ENCODE measurements at places on chromosomes 7 and 10.

DNA sequence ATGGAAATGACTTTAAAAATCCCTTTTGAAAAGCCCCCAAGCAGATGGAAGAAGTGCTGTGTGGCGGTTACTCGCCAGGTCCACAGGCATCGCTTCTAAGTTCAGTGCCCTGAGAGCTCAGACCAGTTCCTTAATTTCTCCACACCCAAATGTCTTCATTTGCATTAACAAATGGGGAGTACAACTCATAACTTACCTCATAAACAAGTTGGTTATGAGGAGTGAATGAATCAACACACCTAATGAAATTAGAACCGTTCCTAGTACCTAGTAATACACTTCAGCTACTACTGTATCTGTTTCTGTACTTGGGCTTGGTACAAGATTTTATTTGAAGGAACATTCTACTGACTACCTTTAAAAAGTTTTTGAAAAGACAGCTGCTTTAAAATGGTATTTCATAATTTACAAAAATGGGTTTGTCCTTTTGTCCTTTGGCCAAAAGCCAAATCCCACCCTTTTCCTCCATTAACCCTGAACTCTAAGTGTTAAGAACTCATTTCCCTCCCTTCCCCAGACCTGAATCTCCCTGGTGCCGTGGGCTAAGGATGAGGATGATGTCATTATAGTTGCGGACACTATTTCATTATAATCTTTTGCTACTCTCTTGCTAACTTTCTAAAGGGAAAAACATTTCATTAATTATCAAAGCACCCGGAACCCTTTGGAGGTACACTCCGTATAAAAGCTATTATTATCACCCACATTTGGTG is 221.5 kb upstream of the CELF2 start:
- H3K27me3 ChIP-seq, result no peaks in the 10 kb centered on the region
- H3K4me1 ChIP-seq, result no peaks in the 10 kb centered on the region
- DNase-seq, result no peak
- no peaks in the 10 kb centered on the region for H3K36me3 ChIP-seq

GRCh38 chr7:25304691-25305090 is 76.4 kb upstream of the NPVF start:
- H3K27me3 ChIP-seq, result no peaks in the 10 kb centered on the region
- H3K4me1 ChIP-seq, result no peaks in the 10 kb centered on the region
- no peak overlapping the region for H3K4me3 ChIP-seq
- DNase-seq, result no peak
- H3K27ac ChIP-seq, result no peak overlapping the region
- H3K36me3 ChIP-seq, result no peaks in the 10 kb centered on the region

DNA sequence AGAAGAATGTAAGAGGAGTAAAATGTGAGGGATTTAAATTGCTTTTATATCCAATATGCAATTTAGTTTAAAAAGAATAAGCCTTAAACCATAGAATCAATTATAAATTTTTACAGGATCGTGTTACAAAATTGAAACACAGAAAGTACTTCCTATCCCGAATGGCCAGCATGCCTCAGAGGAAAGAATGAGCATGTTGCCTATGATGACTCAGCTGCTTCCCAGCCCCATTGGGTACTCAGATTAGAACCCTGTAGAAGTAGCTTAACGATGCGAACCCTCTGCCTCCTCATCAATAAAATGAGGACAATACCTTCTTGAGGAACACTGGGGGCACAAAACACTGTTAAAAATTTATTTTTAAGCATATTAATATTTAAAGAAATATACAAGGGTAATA is 113.4 kb upstream of the CDK1 start:
- no peaks in the 10 kb centered on the region for H3K36me3 ChIP-seq
- no peaks in the 10 kb centered on the region for H3K4me1 ChIP-seq
- DNase-seq, result no peak
- H3K4me3 ChIP-seq, result no peak overlapping the region

GRCh38 chr10:2893991-2894390 is 173.4 kb upstream of the PFKP start:
- no peaks in the 10 kb centered on the region for H3K36me3 ChIP-seq
- H3K27ac ChIP-seq, result no peak overlapping the region
- H3K4me1 ChIP-seq, result no peaks in the 10 kb centered on the region

DNA sequence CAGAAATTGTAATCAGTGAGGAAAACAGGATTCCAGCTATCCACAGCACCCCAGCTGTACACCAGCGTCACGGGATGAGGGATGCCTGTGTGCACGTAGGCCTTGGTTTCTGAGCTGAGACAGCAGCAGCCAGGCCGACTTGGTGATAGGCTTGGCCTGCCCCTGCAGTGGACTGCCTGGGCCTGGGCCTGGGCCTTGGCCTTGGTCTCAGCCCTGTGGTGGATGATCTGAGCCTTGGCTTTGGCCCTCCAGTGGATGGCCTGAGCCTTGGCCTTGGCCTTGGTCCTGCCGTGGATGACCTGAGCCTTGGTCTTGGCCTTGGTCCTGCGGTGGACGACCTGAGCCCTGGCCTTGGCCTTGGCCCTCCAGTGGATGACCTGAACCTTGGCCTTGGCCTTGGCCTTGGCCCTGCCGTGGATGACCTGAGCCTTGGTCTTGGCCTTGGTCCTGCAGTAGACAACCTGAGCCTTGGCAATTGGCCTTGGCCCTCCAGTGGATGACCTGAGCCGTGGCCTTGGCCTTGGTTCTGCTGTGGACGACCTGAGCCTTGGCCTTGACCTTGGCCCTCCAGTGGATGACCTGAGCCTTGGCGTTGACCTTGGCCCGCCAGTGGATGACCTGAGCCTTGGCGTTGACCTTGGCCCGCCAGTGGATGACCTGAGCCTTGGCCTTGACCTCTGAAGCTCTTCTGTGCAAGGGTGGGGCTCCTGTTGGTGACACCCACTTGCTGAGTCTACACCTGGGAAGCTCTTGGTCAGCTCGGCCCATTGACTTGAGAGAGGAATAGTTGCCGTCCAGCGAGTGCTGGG is 93.8 kb downstream of the CUX1 start:
- no peak overlapping the region for H3K4me3 ChIP-seq
- H3K27me3 ChIP-seq, result no peaks in the 10 kb centered on the region
- DNase-seq, result no peak
- peaks cover 2% of the 10 kb centered on the region for H3K36me3 ChIP-seq
- H3K27ac ChIP-seq, result no peak overlapping the region

DNA sequence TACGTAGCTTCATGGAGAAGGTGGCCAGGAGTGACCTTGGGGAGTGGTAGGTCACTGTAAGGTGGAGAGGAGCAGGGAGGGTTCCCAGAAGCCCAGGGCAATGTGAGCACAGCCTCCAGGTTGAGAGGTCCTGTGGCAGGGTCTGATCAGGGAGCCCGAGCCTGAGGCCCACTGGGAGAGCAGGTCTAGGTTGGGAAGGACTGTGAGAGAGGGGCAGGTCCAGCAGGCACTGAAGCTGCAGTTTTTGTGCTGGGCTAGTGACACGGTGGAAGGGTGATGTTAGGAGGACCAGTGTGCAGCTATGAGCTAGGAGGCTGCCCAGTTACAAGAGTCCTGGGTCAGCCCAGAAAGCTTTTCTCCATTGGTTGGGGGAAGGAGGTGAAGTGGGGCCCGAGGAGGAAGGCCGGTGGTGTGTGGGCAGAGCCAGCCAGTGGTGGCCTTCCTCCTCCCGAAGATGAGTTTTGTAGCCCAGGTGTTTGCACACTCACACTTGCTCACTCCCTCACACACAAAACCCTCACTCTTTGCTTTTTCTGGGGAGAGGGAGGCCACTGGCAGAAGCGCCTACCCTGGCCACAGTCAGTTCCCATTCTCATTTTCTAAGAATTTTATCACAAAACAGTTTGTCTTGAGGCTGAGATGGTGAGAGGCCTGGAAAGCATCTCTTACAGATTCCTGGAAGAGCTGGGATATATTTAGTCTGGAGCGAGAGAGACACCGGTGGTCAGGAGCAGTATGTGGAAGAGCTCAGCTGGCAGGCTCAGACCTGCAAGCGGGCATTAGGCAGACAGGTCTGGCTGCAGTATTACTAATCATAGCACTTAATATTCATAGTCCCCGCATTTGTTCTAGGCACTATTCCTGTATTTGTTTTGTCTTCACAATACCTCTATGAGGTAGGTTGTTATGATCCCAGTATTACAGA is 57.1 kb downstream of the ZNF467 start:
- H3K36me3 ChIP-seq, result no peaks in the 10 kb centered on the region
- peaks cover 38% of the 10 kb centered on the region for H3K4me1 ChIP-seq
- no peak overlapping the region for H3K27ac ChIP-seq
- H3K27me3 ChIP-seq, result no peaks in the 10 kb centered on the region
- H3K4me3 ChIP-seq, result no peak overlapping the region

GRCh38 chr10:113060201-113061053 is 110.4 kb downstream of the TCF7L2 start:
- H3K4me3 ChIP-seq, result no peak overlapping the region
- no peaks in the 10 kb centered on the region for H3K27me3 ChIP-seq
- no peaks in the 10 kb centered on the region for H3K4me1 ChIP-seq
- DNase-seq, result peak; percentile 21
- H3K36me3 ChIP-seq, result no peaks in the 10 kb centered on the region

GRCh38 chr7:39509436-39509835 is 56.8 kb upstream of the YAE1 start:
- DNase-seq, result no peak
- no peak overlapping the region for H3K4me3 ChIP-seq
- no peaks in the 10 kb centered on the region for H3K27me3 ChIP-seq

DNA sequence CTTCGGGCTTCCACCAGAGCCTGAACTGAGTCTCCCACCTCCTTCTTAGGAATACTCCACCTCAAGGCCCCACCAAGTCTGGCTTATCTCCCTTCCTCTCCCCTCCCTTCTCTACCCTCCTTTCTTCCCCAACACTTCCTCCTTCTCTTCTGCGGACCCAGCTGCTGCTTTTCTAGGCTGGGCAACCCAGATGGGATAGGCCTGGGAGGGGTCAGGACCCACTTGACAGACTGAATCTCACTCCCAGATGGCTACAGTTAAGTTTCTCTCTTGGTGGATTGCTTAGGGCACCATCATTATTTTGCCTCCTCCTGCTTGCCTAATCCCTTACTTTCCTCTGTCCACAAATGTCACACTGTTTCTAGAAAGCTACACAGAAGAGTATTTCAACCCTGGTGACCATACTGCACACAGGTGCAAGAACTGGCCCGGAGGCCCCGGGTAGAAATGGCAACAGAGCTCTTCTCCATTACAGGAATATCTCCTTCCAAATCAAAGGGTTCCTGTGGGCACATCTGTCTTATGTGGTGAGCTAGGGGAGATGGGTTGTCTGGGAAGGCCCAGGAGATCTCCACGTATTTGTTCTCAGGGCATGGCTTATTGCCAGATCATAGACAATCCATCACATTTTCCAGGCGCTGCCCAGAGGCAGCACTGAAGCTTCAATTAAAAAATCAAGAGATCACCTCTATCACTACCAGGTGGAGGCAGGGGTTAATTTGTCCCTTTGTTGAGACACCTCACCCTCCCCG is 5.1 kb upstream of the HOXA11 start:
- no peak overlapping the region for H3K27ac ChIP-seq
- no peaks in the 10 kb centered on the region for H3K36me3 ChIP-seq
- no peak overlapping the region for H3K4me3 ChIP-seq
- peaks cover 93% of the 10 kb centered on the region for H3K27me3 ChIP-seq
- peak; percentile 10 for DNase-seq
- peaks cover 53% of the 10 kb centered on the region for H3K4me1 ChIP-seq

- no peak overlapping the region for H3K4me3 ChIP-seq
- no peak for DNase-seq
- no peak overlapping the region for H3K27ac ChIP-seq
- H3K4me1 ChIP-seq, result no peaks in the 10 kb centered on the region
- H3K36me3 ChIP-seq, result no peaks in the 10 kb centered on the region
Observed at GRCh38 chr7:97732565-97733275, 834 bp downstream of the TAC1 start.

DNA sequence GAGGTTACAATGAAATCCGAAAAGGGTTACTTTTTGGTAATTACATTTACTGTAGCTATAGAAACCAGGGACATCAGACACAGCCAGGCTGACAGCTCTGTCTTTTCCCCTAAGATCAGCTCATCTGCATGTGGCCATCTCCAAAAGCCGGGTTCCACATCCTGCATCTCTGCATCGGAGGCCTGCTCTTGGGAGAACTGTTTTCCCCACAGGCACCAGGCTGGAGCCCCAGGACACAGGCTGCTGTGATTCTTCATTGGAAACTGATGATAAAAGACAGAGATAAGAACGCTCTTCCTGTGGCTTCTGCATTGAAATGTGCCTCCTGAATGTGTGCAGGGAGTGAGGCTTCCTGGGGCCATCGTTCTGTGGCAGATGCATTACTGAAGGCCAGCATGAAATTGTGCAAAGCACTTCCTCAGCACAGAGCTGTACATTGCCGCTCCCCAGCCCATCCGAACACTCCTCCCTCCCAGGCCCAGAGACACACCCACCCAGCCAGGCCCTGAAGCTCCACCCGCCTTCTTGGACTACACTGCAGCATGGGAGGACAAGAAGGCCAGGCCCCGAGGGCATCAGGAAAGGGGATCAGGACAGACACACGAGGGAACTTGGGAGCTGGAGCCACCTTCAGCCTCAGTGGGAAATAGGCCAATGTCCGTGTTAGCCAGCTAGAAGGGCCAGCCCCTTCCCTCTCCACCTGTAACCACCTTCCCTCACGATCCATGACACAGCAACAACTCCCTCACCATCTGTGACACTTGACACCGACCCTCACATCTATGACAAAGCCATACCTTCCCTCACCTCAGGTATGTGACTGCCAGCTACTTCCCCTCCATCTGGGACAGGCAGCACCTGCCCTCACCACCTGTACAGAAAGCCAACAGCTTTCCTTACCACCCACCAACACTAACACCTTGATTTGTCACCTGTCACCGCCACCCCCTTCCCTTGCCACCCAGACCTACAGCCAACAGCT is 113.2 kb downstream of the GRID1 start:
- DNase-seq, result no peak
- no peak overlapping the region for H3K4me3 ChIP-seq
- H3K4me1 ChIP-seq, result no peaks in the 10 kb centered on the region
- H3K27ac ChIP-seq, result no peak overlapping the region
- no peaks in the 10 kb centered on the region for H3K27me3 ChIP-seq

DNA sequence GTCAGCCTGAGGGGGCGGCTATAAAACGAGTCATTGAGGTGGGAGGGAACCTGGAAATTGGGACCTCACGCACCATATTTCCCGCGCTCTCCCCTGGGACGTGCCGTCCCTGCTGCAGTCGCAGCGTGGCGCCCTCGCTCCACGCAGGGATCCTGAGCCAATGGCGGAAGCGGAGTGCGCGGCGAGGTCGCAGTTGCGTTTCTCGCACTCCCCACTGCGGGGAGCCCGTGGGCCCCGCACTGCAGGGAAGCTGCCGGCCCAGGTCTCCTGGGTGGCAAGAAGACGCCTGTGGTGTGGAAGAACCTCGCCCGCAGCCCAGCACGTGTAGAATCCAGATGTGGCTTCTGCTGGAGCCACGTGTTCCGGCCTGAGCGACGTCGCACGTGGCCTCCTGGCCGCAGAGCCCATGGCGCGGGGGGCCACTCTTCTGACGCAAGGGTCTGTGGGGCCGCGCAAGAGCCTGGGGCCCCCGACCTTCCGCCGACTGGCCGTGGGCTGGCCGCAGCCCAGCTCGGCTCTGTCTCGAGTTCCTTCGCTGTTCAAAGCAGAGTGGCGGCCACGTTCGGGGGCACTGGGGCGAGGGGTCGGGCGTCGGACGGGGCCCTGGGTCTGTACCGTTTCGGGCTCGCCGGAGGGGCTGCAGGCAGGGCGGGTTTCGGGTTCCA is 26.4 kb downstream of the HIF1AN start:
- H3K4me1 ChIP-seq, result peaks cover 15% of the 10 kb centered on the region
- no peak overlapping the region for H3K27ac ChIP-seq
- no peak overlapping the region for H3K4me3 ChIP-seq
- no peaks in the 10 kb centered on the region for H3K36me3 ChIP-seq
- H3K27me3 ChIP-seq, result peaks cover 12% of the 10 kb centered on the region
- peak; percentile 91 for DNase-seq
